ENCODE measurements at places on chromosomes 7 and 10.

DNA sequence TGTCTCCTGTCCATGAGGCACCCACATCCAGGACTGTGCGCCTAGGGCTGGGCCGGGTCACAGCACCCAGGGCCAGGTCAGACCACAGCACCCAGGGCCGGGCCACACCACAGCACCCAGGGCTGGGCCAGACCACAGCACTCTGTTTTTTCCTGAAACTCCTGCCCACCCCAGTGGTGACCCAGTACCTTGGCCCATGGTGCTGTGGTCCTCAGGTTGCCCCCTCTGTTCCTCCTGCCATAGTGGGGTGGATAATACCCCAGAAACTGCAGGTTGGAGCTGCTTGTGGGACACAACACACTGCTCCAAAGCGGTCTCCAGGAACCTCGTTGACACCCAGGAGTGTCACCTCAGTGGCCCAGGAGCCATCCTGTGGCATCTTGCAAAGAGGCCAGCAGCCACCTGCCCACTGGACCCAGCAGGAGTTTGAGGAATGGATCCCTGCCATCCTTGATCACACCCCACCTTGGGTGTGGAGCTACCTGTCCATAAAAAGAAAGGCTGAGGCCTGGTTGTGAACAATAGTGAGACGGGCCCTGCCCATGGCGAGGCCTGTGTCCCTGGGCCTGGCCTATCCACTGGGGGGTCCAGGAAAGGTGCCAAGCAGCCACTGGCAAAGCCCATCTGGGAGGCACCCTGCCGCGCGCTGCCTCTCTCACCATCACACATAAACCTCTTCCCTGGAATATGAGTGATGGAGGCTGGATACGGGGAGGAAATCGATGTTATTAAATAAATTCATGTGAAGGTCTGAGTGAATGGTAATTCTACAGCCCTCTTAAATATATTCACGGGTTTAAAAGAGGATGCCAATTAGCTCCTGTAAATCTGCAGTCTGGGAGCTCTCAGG, 89.0 kb downstream of the NKX6-2 start:
- no peak for DNase-seq

DNA sequence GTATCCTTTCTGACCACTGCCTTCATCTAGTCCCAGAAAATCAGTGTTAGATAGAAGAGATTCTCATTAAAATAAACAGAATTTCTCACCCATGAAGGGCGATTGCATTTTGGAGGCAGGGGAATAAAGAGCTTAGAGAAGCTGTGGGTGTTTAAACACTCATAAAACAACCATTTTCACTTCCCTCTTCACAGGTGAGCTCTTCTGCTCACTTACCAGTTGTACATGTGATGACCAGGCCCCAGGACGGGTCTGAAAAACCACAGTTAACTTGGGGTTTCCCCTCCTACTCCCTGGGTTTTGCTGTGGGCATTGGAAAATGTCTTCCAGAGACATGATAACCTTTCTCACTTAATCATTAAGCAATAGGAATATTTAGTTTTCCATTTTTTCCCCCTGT, 411.6 kb upstream of the DPP6 start:
- no peak for DNase-seq

- DNase-seq = no peak
These were observed 162.9 kb downstream of the ZNF33B start for GRCh38 chr10:42475168-42476098.

DNA sequence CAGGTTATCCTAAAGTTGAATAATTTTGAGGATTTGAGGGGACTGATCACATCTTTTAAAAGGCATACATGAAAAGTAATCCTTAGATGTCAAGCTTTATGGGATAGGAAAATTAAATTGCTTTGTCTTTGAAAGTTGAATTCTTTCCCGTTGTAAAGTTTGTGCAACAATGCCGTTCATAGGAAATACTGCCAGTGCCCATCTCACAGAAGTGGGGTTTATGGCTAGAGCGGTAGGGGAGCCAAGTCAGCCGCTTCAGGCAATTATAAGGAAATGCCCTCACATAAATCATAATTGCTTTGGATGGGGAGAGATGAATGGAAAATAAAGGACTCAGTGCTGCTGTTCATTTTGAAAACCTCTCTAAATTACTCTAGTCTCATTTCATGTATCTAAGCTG, 18.1 kb downstream of the CDC123 start:
- DNase-seq = no peak

GRCh38 chr7:126574276-126575250, 678.2 kb downstream of the GRM8 start:
- no peak for DNase-seq

DNA sequence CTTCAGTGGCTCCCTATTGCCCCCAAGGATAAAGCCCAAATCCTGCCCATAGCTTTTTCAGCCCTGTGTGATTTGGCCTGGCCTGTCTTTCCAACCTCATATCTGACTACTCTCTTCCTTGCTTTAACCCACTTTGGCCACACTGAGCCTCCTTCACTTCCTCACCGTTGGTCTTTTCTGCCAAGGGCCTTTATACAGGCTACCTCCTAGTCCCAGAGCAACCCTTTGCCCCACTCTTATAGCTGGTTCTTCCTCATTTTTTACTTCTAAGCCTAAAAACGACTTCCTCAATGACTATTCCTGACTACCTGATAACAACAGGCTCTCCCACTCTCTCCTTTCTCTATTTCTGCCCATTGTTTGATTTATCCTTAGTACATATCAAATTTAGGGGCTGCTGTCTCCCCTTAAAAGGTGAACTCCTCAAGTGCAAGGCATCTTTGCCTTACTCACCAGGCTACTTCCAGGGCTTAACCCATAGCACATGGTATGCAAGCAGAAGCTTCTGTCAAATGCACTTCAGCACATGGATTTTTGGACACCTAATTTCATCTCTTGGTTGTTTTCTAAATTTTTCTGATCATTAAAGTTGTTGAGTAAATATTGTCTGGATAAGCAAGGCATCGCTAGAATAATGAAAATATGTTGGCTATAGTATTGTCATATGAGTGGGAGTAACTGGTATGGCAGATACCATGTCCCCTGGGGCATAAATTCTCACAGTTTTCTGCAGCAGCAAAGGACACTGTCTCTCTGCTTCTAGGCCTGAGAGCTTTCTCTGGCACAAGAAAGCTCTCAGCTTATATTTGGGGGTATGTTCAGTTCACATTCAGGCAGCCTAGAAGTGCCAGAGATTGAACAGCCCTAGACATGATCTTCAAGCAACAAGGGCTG, 201.5 kb upstream of the GPR26 start:
- no peak for DNase-seq

DNA sequence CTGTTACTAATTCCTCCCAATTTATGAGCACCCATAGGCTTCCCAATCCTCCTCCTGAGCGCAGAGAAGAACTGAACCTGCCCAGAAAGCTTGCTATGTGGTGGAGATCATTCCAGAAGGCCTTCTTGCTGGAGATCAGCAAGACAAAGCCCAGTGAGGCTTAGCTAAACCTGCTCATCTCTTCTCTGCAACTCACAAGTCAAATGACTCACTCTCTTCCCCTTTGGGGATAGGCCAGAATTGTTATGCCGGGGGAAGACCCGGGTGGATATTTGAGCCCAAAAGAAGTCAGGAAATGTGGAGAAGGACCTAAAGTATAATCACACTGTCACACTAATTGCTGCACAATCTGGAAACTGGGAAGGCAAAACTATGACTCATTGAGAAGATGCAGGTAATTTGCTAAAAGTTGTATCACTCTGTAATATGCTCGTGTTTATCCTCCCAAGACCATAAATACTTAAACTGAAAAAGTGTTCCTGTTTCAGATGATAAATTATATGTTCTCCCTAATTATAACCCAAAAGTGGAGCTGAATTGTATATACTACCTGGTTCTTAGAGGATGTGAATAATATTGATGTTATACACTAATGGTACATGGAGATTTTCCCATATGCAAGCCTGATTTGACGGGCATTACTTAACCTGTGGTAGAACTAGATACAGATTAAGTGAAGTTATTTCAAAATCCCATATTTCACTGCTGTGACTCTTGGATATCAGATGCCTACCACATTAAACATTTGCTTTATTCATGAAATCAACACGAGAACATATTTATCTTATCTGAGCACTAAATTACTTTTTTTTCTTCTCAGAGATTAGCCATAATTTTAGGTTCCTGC, 6.4 kb downstream of the NEBL start:
- no peak for DNase-seq

DNA sequence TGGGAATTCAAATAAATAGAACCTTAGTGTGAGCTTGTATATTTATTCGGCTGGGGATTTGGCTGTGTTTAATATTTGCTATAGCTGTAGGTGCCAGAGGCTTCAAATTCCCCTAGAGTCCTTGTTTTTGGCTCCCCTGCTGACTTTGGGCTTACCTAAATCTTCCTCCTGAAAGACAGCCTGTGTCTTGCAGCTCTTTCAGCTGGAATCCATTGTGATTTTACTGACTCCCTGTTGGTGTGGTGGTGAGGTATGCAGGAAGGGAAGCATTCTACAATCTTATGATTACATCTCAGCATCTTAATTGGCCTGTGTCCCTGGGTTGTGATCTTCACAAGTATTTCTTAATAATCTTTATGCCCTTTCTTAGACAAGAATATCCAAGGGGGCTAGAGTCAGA, 25.9 kb downstream of the FOXI2 start:
- no peak for DNase-seq

DNA sequence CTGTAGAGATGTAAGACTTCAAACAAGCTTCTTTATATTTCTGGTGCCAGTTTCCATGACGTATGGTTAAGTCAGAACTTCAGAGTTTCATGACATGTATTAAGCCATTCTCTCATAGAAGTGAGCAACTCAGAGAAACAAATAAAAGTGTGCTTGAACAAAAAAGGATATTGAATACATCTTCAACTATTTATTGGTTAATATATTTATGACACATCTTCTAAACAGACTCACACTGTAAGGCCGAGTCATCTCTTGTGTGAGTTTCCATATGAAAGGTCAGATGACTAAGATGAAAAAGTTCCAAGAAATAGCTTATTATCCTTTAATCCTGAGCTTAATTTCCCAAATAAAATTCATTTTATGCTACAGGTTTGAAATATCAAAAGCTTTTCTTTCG, 105.5 kb upstream of the CSTF2T start:
- DNase-seq = no peak

DNA sequence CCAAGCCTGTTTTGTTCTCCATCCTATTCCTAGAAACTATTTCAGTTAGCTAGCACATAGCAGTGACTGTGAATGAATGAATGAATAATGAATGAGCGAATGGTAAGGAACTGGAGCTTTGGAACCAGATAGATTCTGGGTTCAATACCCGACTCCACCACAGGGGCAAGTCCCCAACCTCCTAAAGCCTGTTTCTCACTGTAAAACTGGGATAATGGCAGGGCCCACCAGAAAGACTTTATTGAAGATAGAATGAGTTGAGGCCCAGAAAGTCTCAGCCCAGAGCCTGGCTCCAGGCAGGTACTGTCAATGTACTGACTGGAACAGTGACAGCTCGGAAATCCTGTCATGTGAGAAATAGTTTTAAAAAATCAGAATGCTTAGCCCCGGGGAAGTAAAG, 1.1 kb upstream of the CDH23 start:
- DNase-seq = no peak

GRCh38 chr10:100696477-100696901, 48.9 kb upstream of the PAX2 start:
- no peak for DNase-seq

- no peak for DNase-seq
These were observed 34.8 kb downstream of the SGCE start for GRCh38 chr7:94621120-94621519.

GRCh38 chr7:99137411-99138180, 6.3 kb downstream of the SMURF1 start:
- DNase-seq = no peak

DNA sequence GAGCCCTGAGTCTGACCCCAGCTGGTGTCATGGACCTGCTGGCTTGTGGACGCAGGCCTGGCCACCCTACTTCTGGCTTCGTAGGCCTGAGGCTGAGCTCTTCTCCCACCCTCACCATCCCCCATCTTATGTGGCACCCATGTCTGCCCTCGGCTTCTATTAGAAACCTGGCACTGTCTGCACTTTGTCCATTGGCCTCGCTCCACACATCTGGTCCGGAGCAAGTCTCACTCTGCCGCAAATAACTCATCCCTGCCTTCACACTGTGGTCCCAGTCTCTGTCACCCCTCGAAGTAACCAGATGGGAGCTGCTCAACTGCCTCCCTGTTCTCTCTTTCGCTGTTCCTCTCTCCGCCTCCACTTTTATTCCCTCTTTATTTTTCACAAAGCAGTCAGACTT, 78.6 kb downstream of the TRRAP start:
- DNase-seq = no peak

All from activated CD8-positive, alpha-beta memory T cell treated with anti-CD3 and anti-CD28 coated beads for 4 hours (primary cell).